ENCODE measurements at places on chromosomes 11 and 22.

DNA sequence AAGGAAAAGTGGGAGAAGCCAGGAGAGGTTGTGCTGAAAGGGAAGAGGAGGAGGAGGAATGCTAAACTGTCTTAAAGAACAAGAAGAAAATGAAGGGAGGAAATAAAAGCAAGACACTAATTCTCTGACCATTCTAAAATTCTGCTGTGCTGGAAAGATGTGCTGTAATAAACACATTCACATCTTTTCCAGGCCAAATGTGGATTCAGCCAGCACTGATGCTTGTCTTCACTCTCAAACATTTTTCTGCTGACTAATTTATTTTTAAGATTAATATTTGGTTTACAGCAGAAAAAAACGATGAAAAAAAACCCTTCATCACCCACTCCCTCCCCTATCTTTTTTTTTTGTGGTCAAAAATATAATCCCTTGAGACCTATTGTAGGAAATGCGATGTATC lies 223.6 kb downstream of the SWAP70 start:
- no peak for DNase-seq

DNA sequence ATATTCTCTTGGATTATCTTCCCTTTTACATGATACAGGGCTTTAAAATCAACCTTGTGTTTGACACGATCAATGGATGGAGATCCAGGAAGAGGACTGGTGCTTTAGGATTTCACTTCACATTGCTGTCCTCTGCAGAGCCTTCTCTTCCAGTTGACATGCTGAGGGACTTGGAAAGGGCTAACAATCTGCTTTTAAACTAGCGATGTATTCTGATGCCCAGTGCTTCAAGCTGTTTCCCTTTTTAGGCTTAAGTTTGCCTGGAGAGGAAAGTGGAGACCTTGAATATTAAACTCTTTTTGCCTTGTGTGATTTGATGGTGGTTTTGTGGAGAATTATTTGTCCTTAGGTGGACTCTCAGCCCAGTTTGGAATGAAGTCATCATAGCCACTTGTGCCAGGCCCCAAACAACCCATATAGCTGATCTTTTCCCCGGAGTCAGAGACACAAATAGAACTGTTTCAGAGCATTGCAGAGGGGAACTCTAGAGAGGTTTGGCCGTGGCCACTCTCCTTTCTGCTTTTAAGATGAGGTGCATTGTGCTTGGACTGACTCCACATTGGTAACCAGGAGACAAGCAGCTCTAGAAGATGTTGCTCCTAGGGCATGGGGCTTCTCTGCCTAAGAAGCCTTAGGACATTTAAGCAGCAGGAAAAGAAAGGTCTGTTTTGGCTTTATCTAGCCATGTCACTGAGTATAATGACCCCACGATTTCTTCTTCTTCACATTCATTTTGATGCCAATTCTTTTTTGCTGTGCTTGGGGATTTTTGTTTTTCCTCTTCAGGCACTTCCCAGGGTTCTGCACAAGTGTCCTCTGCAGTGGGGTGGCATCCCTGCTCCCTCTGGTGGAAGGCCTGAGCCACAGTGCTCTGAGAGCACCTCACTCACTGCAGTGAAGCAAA lies 152.8 kb downstream of the NCAM1 start:
- DNase-seq: peak; percentile 64

GRCh38 chr11:92154110-92154509 lies 70.5 kb upstream of the FAT3 start:
- no peak for DNase-seq

DNA sequence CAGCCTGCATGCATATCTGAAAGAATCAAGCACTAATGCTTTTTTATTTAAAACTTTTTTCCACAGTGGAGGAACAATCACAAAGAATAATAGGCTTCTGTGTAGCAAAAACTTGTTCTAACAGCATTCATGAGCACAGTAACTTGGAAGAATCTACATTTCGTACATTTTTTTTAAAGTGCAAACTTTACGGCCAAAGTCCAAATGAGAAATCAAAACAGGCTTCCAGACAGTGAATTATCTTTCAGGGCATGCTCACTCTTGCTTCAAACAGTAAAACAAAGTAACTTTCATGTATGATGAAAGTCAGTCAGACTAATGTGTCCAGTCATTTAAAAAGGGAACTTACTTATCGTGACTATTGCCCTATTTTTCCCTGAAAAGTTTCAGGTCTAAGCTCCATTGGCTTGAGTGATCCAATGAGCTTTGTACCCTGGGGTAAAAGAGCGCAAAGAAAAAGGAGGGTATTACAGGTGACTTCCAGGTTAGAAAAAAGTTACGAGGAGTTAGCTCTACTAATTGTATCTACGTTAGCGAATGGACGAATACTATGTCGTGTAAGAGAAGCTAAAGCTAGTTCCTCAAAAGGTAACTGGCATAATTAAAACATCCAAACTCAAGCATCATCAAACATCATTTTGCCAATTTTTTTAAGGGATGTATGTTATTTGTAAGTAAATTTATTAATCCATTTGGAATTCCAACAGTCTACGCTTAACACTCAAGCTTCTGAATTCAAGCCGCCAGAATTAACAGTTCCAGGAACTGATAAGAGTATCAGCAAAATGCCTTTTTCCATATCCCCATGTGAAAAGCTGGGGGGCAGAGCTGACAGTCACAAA lies 1.7 kb downstream of the PICALM start:
- no peak for DNase-seq

DNA sequence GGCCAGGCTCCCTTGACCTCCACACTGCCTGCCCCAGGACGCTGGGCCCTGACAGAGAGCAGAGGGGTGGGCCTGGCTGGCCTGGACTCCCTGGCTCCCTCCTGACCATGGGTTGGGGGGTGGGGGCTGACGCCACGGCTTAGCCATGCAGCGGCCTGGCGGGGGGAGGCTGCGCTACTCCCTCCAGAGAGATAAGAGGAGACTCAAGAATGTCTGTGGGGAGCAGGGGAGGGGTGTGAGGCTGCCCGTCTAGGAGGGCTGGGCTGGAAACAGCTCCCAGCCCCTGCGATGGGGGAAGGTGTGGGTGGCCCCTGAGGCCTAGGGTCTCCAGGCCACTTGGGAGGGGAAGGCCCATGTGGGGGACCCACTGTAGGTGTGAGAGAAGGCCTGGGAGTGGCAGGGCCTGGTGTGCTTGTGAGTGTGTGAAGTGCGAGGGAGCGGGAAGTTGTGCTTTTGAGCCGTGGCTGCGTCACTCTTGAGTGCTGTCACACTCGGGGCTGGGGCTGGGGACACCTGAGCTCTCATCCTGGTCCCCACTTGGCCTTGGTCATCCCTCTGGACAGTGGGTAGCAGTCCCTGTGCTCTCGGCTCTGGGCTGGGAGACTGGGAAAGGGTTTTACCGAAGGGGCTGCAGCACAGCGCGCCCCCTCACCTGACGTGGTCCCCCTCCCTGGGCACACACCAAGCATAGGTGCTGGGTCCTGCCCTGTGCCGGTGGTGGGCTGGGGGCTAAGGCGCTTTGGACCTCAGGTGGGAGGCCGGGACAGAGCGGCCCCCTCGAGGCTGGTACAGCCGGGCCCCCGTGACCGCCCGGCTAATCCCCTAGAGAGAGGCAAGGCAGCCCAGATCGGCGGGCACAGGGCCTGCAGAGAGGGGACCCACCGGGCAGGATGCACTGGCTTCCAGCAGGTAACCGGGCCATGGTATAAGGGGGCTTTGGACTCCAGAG lies 2.4 kb downstream of the MYRF start:
- DNase-seq: no peak

GRCh38 chr11:82848829-82849228 lies 51.4 kb downstream of the PRCP start:
- no peak for DNase-seq

GRCh38 chr11:3047637-3048036 lies 9.6 kb downstream of the CARS1 start:
- no peak for DNase-seq

- no peak for DNase-seq
These were observed 37.9 kb upstream of the PLET1 start for GRCh38 chr11:112298535-112298934.

GRCh38 chr11:6298605-6299004 lies 21.7 kb downstream of the CAVIN3 start:
- no peak for DNase-seq

DNA sequence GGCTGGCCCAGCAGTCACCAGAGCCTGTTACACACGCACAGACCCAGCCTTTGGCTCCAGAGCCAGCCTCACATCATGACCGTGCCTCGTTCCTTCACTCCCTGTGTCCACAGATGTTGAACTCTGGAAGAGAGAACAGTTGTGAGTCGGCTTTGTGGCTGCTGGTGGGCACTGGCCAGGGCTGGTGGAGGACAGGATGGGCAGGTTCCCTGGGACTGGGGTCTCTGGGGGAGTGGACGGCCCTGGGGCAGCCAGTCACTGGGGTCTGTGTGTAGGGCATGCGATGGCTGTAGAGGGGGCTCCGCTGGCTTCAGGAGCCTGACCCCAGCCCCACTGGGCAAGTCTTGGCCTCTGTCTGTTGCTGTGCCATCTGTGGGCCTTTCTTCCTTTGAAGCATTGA lies 1070.1 kb downstream of the BRD1 start:
- DNase-seq: no peak

GRCh38 chr11:79258576-79258975 lies 182.3 kb downstream of the TENM4 start:
- DNase-seq: no peak

GRCh38 chr22:49112176-49112575 lies 715.5 kb downstream of the BRD1 start:
- DNase-seq: no peak

- DNase-seq: no peak
These were observed 113.6 kb downstream of the DYNC2H1 start for GRCh38 chr11:103222806-103223205.

DNA sequence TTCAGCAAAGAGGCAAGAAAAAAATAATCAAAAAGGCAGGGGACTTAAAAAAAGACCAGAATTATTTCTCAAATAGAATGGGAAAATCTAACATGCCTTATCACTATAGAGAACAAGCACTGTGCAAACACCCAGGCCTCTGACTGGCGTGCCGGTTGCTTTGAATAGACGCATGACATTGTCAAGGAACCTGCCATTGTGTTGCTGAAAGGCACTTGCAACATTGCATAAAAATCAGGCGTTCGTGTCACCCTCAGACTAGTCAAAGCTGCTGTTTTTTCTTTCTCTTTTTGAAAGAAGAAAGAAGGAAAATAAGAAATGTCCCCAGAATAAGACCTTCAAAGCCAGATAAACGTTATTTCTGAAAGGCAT lies 549.3 kb upstream of the CADM1 start:
- DNase-seq: no peak

DNA sequence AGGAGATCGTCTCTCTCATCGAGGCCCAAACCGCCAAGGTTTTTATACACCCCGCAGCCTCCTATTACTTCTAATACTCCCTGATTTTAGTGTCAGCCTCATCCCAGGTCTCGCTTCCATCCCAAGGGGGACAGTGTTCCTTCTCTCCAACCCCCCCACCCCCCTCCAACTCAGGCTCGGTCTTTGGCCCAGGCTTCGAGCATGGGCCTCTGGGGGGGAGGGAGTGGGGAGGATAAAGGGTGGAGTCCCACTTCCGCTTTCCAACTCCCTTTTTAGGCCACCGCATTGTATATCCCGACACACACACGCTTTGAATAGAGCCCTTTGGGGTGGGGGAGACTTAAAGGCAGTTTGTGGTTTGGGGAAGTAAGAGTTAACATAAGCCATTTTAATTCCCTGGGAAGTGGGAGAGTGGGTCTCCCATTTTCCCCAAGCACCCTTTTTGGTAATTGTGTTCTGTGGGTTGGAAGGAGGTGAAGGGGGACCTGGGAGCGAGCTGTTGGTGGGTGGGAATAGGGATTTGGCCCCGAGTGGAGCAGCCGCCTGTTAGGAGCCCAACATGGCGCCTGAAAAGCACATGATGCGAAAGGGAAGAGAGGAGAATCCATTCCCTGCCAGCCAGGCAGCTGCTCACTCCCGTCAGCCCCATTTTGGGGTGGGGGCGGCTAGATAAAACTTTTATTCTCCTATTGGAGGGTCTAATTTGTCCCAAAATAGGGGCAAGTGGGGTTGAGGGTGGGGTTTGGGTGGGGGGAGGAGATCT lies 844 bp downstream of the PCF11 start:
- peak; percentile 73 for DNase-seq

- no peak for DNase-seq
These were observed 18.0 kb downstream of the SCARF2 start for GRCh38 chr22:20419664-20419951.

- no peak for DNase-seq
These were observed 774 bp upstream of the MRGPRG start for GRCh38 chr11:3219281-3219892.

- DNase-seq: no peak
These were observed 4.0 kb upstream of the CDKN1C start for GRCh38 chr11:2889362-2890273.

DNA sequence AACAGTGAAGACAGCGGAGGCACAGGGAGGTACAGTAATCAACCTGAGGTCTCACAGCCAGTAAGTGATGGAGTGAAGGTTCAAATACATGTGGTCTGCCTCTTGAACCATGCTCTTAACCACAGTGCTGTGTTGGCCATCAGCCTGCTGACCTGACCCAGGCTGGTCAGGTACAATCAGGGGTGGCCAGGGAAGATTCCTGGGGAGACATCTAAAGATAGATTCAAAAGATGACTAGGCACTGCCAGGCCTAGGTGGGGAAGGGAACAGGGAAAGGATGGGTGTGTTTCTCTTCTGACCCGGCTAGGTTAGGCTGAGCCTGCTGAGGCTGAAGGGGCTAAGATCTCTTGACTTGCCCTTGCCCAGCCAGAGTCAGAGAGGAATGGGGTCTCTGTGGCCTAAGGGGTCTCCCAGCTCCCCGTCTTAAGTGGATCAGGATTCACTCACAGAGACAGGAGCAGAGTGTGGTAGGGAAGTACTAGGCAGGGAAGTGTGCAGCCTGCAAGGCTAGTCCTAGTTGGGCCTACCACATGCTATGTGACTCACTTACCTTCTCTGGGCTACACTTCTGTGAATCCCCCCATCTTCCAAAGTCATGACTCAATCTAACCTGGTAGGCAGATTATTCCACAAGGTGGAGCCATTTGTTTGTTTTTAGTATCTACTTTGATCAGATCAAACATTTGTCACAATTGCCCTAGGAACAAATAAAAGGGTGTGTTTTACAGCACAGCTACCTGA lies 10.4 kb upstream of the SREBF2 start:
- peak; percentile 68 for DNase-seq

- no peak for DNase-seq
These were observed 68.6 kb downstream of the KCNQ1 start for GRCh38 chr11:2513441-2513840.

GRCh38 chr11:67640021-67640757 lies 626 bp upstream of the TBX10 start:
- peak; percentile 24 for DNase-seq

DNA sequence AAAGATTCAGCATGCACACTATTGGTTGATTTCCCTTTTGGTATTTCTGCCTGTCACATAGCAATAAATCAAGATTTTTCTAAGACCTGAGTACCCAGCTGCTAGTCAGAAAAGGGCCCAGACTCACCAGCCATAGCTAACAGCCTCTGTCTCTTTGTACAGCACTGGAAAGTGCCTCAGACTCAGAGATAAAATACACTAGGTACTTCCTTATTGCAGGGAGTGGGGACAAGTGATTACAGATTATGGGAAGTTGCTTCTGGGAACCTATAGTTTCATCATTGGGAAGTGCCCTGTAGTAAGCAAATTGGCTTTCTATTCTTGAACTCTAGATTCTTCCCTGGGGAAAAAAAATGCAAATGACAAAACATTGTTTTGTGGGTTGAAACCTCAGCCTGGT lies at the start of gene CASP5:
Gene CASP5, minus strand, starts transcription at position 166 of the 400 bp plus-strand sequence. Its CDS starts 32 bp downstream, at position 134.
- DNase-seq: no peak
